ENCODE measurements at places on chromosomes 16 and 17. TPM values are rescaled to one million over a fixed set of nuclear protein-coding genes. Genes with fewer than 3 reads are reported as not detected.

Gene OR3A3
- total RNA-seq = not detected

Gene PRSS36
- total RNA-seq = 0.53 TPM

Gene ARHGAP23
- total RNA-seq = 46.2 TPM

Gene P2RX1
- not detected for total RNA-seq

Gene CMTM2
- total RNA-seq = not detected

Gene ITGA3
- total RNA-seq = 1,046 TPM

Gene FBXL16
- total RNA-seq = 2.4 TPM
